ENCODE measurements at places on chromosomes 5 and 9.
A peak's percentile ranks its signal among the peaks of the same experiment; 100 is the strongest.

- no peak for DNase-seq
Measured at GRCh38 chr5:82881571-82882174, 195.5 kb downstream of the TMEM167A start.

- peak; percentile 11 for DNase-seq
Measured at GRCh38 chr5:141084487-141084989, 9.9 kb upstream of the PCDHB2 start.

DNA sequence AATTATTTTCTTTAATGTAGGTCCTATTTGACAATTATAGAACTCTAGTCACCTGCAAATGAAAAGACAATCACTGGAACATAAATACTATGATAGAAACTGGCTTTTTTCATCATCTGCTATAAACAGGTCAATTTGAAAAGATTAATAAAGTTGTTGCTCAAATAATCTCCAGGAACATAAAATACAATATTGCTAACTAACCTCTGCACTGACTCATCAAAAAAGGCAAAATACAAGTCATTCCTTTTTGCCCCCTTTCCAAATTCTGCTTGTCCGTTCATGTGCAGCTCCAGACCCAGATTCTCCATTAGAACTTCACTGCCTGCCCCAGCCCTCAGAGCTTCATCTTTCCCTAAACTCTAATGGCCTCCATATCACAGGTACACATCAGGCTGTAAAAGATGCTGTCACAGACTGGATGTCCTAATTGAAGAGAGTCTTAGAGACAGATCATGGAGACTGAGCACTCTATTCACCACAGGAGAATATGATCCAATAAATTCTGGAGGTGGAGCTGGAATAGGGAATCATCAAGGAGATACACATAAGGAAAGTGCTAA lies 1.6 kb downstream of the DCTN4 start:
- no peak for DNase-seq

GRCh38 chr5:157494178-157494832 lies 34.3 kb downstream of the NIPAL4 start:
- DNase-seq = no peak

DNA sequence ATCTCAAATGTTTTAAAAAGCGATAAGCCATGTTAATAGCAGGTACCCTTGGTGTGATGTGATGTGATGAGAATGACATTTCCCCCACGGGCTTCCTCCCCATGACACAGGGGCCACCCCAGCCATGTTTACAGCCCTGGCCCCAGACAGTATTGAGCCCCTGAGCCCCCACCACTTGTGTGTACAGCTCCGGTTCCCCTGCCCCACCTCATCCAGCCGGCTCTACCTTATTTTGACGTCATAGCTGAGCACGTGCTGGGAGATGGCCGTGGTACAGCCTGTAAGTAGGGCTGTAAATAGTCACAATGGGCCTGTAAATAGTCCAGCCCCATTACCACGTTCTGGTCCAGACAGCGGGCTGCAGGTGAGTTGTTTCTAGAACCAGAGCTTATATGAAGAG lies 24.9 kb upstream of the HNRNPH1 start:
- DNase-seq = no peak
